ENCODE measurements at places on chromosomes 7 and 10.

DNA sequence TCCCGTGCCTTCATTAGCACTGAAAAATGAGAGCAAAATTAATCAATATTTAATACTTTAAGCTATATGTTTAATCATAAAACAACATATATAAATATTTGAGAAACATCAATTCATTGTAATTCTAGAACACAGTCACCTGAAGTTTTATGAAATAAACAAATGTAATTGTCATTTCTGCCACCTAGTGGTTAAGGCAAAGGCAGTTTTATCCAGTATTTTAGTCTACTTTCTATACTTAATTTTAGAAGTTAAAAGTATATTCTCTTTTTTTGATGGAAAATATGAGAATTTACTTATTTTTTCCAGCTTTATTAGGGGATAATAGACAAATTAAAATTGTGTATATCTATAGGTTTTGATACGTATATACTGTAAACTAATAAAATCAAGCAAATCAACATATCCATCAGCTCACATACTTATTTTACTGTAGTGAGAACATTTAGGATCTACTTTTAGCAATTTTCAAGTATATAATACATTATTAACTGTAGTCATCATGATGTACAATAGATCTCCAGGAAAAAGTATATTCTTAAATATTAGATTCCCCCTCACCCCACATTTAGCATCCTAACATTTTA lies 16.9 kb downstream of the PCGF6 start:
- DNase-seq = no peak

DNA sequence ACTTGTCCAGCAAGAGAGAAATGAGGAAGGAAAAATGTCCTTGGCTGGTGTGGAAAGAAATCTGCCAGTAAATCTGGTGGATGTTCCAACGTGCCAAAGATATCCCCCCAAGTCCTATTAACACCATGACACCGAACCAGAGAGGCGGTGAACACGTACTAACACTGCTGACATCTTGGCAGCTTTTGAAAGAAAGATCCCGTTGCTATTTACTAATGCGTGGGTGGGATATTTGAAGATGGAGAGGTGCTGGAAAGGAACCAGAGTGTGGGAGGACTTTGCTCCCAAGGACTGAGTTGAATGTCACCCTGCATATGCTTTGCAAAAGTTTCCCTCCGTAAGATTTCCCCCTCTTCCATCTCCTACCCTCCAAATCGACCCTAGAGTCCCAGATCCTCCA lies 7.9 kb downstream of the CCDC3 start:
- no peak for DNase-seq

- DNase-seq = no peak
Observed at GRCh38 chr7:152148706-152149105, 123.2 kb downstream of the GALNT11 start.

GRCh38 chr7:47714669-47715607 lies 133.0 kb upstream of the TNS3 start:
- DNase-seq = no peak

DNA sequence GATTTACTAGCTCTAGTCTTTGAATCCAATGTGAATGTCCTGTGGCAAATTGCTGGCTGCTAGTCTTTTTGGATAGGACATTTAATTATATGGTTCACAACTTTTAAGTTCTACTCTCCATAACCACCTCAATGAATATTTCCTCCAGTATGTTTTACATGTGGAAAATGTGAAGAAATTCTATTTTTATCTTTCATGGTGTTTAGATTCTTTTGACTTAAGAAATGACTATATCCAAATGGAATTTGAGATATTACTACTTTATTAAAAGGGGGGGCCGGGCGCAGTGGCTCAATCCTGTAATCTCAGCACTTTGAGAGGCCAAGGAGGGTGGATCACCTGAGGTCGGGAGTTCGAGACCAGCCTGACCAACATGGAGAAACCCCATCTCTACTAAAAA lies 202.0 kb downstream of the ARL4A start:
- no peak for DNase-seq

- DNase-seq = no peak
Observed at GRCh38 chr10:95831515-95831914, 75.6 kb downstream of the ENTPD1 start.

All from DMS 273 treated with DMSO at 0.1 percent for 48 hours (cell line).